Cortex of kidney (tissue), 1 donor: ENCODE measurements at places on chromosomes 6 and 20.

DNA sequence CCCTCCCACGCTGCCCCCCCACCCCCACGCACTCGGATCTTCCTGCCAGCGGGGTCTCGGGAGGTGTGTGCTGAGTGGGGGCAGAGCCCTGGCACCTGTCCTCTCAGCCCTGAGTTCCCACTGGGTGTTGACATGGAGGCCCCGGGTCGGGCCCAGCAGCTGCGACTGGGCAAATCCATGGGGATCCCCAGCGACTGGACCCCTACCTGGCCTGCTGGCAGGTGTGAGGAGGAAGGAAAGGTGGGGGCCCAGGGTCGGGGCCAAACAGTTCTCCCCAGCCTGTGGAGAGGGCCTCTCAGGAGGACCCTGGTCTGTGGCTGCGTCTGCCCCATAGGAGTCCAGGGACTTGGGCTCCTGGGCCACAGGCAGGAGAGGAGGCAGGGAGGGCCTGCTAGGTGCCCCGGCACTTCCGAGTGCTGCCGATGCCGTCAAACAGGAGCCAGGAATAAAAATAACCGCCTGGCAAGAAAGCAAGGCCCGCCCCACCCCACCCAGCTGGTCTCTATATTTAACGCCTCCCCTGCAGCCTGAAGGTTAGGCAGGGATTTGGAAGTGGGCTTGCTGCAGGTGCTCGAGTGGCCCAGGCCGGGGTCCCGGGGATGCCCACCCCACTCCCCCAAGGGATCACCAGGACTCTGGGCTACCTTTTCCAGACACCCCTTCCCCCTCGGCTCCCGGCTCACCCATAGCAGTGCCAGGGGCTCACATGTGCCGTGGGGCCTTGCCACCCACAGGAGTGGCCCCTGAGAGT is 1.4 kb upstream of the EEF1A2 start:
- DNase-seq: no peak

DNA sequence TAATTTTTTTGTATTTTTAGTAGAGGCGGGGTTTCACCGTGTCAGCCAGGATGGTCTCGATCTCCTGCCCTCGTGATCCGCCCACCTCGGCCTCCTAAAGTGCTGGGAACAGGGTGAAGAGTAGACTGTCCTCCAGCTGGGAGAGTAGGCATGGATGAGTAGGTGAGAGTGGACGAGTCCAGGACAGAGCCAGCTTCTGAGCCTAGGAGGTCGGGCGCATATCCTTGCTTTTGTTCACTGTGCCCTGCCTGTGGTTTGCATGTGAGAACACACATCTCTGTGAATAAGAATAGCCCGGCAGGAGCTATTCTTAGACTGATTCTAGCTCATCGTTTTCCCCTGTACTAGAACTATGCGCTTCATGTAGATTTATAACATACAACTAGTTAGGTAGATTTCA is 78.3 kb downstream of the RPP40 start:
- DNase-seq: no peak

DNA sequence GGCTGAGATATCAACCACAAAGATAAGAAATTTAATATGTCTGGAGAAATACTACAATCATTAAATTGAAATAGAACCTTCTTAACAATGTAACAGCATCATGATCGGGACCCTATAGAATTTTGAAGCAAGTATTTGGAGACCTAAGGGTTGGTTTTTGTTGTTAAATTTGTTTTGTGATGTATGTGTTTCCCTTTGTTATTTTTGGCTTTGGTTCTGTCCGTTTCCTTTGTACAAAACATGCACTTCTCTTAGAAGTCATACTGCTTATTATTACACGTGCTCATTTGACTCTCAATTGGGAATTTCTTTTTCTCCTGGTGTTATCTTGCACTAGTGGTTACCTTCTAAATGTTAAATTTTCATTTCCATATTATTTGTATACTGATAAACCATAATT is 4.0 kb upstream of the PLN start:
- DNase-seq: no peak

DNA sequence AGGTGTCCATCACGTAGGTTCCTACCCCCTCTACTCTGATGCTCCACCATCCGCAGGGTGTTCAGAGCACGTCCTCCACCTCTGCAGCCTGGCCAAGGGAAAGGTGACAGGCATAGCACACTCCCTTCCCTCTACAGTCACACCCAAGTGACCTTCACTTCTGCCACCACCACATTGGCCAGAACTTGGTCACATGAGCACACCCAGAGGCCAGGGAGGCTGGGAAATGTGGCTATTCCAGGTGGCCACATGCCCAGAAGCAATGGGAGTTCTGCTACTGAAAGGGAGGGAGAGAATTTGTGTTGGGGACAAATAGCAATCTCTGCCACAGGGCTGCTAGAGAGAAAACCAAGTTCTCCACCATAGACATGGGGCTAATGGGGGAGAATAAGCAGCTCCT is 180.3 kb downstream of the NFATC2 start:
- no peak for DNase-seq

DNA sequence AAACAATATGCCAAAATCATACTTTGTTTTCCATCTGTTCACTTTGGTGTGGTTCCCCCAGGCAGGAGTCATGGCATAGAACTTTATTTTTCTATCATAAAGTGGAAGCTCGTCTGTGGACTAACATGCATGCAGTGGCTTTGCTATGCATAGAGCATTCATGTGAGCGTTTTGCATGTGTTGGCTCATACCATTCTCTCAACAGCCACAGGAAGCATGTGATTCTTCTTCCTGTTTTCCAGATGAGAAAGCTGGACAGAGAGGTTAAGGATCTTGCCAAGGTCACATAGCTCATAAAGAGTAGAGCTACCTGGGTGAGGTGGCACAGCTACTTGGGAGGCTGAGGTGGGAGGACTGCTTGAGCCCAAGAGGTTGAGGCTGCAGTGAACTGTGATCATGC is 123.4 kb upstream of the HDGFL1 start:
- DNase-seq: no peak
